ENCODE measurements at places on chromosomes 3 and 15. TPM values are rescaled to one million over a fixed set of nuclear protein-coding genes. Genes with fewer than 3 reads are reported as not detected.

Gene RFTN1
- total RNA-seq: 65.2 TPM

Gene MYO1E
- 212 TPM for total RNA-seq

Gene MLF1
- 10.1 TPM for total RNA-seq

Gene DPPA2
- total RNA-seq: not detected

Gene RBPMS2
- total RNA-seq: 0.05 TPM

Gene SLC24A5
- not detected for total RNA-seq

Gene BLM
- 9.8 TPM for total RNA-seq

Gene PPP1R2
- total RNA-seq: 39.3 TPM

Gene PTH1R
- total RNA-seq: not detected

Gene BBX
- 31.0 TPM for total RNA-seq

Gene SLC22A13
- not detected for total RNA-seq

Gene GOLGB1
- 18.8 TPM for total RNA-seq

Gene NAA80
- total RNA-seq: 11.6 TPM

Gene SAXO2
- total RNA-seq: 2.7 TPM

Gene TRA2B
- total RNA-seq: 120 TPM

Gene SERP1
- 200 TPM for total RNA-seq

Gene TMEM266
- total RNA-seq: not detected

Gene EHHADH
- 4.2 TPM for total RNA-seq

Gene TYRO3
- 5.4 TPM for total RNA-seq

Gene KCNMB3
- 1.4 TPM for total RNA-seq

Gene NUDT16
- 10.6 TPM for total RNA-seq

Gene RASGRP1
- total RNA-seq: under 0.01 TPM

Gene CHRD
- total RNA-seq: 0.07 TPM

Gene CPB1
- not detected for total RNA-seq

Gene TRIM69
- 17.3 TPM for total RNA-seq

Gene FAH
- total RNA-seq: 19.4 TPM

Gene P2RY14
- not detected for total RNA-seq

Gene AADACL2
- total RNA-seq: not detected

Gene ZNF662
- total RNA-seq: 1.1 TPM

Gene MKRN3
- total RNA-seq: not detected

Gene SLC28A2
- not detected for total RNA-seq

Gene CAMK2N2
- total RNA-seq: not detected

Gene GOLGA6L10
- 0.05 TPM for total RNA-seq

Gene DUOXA1
- total RNA-seq: not detected

Gene STRA6
- total RNA-seq: 0.10 TPM

Gene IL17RB
- total RNA-seq: not detected

Gene BCL2A1
- 0.13 TPM for total RNA-seq

Gene ETV5
- total RNA-seq: 25.9 TPM

Gene CIB2
- total RNA-seq: 0.27 TPM

Gene PTPN23
- 26.2 TPM for total RNA-seq

Gene STXBP5L
- not detected for total RNA-seq

Gene FGF12
- total RNA-seq: 7.3 TPM

Gene PDCD10
- 53.0 TPM for total RNA-seq

Gene AMT
- total RNA-seq: 0.15 TPM

Gene IGSF10
- not detected for total RNA-seq

Gene SAMMSON
- total RNA-seq: not detected

Gene USP8
- 47.4 TPM for total RNA-seq

Gene CAMP
- not detected for total RNA-seq

Gene CPN2
- total RNA-seq: not detected

Gene IL20RB
- 0.07 TPM for total RNA-seq

Gene EXOSC7
- 53.3 TPM for total RNA-seq

Gene GOLGA6B
- total RNA-seq: not detected

Gene SLC51A
- not detected for total RNA-seq

Gene GABRA5
- not detected for total RNA-seq

Data from mammary microvascular endothelial cell (primary cell).